ENCODE measurements at places on chromosomes 2 and 18.

- DNase-seq, result peak; percentile 86
These were observed 77.8 kb downstream of the MBP start for GRCh38 chr18:77054606-77055428.

DNA sequence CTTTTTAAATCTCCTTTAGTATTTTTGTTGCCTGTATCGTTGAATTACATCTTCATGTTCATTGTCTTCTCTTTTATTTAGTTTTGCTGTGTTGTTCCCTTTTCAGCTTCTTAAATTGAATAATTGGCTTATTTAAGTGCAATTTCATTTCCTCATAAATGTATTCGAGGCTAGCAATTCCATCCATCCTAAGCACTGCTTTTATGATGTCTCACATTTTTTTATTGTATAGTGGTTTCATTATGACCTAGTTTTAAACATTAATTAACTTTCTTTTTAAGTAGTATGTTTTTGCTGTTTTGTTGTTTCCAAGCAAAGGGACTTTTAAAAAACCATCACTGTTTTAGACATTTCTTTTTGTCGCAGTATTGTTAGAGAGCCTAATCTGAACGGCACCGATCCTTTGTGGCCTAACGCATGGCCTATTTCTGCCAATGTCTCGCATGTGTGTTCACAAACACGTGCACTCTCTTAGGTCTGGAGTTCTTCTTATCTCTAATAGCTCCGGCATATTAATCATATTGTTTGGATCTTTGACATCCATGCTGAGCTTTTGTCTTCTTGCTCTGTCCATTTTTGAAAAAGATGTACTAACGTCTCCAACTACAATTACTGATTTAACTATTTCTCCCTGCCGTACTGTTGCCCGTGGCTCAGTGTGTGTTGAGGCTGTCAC is 59.6 kb upstream of the ZNF516 start:
- no peak for DNase-seq

DNA sequence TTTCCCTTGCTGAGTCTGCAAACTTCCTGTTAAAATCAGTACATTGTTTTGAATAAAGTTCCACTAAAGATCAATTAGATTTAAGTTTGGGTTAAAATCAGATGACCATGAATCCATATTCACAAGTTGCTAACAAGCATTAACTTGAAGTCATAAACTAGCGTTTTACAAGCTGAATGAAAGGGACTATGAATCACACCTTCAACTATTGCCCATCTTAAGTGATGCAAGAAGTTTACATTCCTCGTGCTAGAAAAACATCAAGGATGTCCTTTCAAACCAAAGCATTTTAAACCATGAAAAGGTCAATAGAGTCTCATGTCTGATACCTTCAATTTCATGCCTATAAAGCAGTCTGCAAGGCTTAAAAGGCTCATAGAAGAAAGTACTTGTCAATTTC is 257.2 kb upstream of the SYT4 start:
- no peak for DNase-seq

GRCh38 chr2:203490391-203490790 is 44.7 kb downstream of the RAPH1 start:
- DNase-seq, result no peak

GRCh38 chr2:173647681-173648311 is 293.1 kb downstream of the CDCA7 start:
- no peak for DNase-seq

DNA sequence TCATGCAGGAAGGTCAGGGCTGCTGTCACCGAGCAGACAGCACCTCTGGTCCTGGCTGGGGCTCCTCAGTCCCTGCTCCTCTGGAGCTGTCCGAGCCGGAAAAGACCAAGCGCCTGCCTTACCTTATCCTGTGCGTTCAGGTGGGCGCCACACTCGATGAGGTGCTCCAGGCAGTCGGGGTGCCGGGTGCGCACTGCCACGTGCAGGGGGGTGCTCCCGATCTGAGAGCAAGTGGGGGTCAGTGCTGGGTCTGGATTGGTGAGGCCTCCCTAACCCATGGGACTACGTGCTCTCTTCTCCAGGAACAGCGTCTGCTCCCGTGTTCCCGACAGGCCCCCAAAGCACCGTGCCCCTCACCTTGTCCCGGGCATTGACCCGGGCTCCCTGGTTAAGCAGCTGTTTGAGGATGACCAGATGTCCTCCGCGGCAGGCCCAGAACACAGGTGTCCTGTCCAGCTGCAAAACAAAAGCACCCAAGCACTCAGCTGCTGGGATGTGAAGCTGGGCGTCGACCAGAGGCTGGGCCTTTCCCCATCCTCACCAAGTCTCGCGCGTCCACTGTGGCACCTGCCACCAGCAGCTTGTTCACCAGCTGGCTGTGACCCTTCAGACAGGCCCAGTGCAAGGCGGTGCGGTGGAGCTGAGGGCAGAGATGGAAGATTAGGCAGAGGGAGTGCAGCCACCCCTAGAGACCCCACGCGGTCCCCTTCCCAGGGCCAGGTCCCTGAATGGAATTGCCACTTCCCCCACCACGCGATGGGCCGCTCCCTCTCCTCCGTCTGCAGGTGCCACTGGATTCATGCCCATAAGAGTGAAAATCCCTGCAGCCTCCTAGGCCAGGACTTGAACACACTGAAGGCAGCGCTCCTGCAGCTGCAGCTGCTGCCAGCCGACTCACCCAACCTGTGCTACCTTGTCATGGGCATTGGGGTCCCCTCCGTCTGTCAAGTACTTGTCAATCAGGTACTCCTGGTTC is 3.7 kb downstream of the ANKRD23 start:
- DNase-seq, result no peak

GRCh38 chr2:120786038-120786960 is 50.6 kb downstream of the GLI2 start:
- no peak for DNase-seq

- no peak for DNase-seq
These were observed 5.5 kb downstream of the CYB5A start for GRCh38 chr18:74286106-74286855.

- DNase-seq, result no peak
These were observed 141.9 kb upstream of the KCNJ3 start for GRCh38 chr2:154556607-154557006.

DNA sequence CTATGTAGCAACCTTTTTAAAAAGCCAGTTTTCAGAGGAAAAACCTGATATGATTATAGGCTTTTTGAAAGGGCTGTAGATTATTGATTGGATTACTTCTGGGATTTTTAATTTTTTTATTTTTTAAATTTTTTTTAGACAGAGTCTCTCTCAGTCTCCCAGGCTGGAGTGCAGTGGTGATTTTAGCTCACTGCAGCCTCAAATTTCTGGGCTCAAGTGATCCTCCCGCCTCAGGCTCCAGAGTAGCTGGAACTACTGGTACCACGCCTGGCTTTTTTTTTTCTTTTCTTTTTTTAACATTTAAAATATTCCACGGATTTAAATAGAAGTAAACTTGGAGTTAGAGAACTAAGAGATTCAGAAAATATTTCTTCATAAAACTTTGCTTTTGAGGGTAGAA is 1.2 kb downstream of the MRPL19 start:
- no peak for DNase-seq

DNA sequence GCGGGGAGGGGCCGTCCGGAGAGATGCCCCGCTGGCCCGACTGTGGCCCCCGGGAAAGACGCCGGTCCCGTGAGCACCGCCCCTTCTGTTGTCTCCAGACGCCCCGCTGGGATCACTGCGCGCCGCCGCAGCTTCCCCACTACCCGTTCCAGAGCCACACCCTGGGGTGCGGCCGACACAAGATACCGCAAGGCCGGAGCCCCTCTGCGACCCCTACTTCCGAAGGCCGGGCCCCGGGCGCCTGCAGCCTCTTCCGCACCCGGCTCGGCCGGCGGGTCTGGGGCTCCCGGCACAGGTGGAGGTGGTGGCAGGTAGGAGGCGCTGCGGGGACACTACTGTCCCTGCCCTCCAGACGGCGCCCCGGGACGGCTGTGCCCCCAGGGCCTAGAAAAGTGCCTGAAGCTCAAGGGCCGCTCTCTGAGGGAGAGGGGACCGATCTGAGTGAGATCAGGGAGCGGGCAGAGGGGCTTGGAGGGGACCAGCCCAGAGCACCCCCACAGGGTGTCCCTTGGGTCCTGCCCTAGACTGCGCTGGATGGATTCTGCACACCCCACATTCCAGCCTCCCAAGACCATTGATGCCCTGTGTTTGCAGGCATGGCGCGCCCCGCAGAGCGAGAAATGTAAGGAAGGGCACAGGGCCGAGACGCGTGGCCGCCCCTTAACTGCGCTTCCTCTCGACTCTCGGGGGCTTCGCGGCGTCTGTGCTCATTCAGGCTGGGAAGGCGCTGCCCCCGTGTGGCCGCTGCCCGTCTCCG is 80.0 kb downstream of the GFPT1 start:
- DNase-seq, result peak; percentile 77

GRCh38 chr2:203997980-203998809 is 61.6 kb downstream of the ICOS start:
- no peak for DNase-seq
